ENCODE measurements at places on chromosomes 1 and 21.

DNA sequence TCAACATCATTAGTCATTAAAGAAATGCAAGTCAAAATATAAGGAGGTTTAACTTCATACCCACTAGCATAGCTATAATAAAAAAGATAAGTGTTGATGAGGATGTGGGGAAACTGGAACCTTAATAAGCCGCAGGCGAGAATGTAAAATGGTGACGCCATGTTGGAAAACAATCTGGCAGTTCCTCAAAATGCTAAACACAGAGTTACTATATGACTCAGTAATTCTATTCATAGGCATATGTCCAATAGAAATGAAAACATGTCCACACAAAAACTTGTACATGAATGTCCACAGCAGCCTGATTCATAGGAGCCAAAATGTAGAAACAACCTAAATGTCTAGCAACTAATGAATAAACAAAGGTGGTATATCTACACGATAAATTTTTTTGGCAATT is 23.2 kb downstream of the DDX59 start:
- DNase-seq: no peak

- no peak for DNase-seq
These were observed 128.1 kb downstream of the HHAT start for GRCh38 chr1:210456731-210457255.

DNA sequence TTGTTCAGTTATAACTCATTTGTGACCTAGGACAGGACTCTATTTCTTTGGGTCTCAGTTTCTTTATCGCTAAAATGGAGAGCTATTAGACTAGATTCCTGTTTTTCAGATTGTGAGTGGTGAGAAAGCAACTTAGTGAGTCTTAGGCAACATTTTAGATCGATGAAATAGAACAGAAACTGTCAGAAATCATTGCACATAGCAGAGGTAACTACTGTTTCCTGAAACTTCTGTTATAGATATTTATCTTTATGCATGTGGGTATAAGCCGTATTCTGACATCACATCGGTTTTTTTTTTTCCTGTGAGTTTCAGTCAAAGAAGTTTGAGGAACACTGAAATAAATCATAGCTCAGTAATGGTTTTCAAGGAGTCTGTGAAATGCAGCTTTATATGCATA is 42.1 kb upstream of the DNAJC6 start:
- no peak for DNase-seq

DNA sequence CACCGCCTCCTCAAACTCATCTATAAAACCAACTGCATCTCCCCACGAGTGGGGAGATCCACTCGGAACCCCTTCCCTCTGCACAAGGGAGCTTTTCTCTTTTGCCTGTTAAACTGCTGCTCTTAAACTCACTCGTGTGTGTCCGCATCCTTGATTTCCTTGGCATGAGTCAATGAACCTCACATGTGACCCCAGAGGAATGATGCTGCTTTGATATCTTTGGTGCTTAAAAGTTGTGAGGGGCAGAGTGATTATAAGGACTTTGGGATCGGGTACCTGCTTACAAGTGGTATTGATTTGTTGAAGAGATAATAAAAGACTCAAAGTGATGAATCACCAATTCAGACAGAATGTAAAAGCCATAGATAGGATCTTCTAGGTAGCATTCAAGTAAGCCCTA is 125.3 kb downstream of the GREM2 start:
- no peak for DNase-seq

GRCh38 chr1:231272880-231273279 is 31.9 kb downstream of the GNPAT start:
- DNase-seq: no peak

- DNase-seq: peak; percentile 49
These were observed 36.7 kb upstream of the FAM163A start for GRCh38 chr1:179706339-179706941.

GRCh38 chr1:117654493-117655219 is 48.8 kb downstream of the TENT5C start:
- DNase-seq: no peak

GRCh38 chr1:243831463-243831862 is 18.6 kb downstream of the AKT3 start:
- no peak for DNase-seq

DNA sequence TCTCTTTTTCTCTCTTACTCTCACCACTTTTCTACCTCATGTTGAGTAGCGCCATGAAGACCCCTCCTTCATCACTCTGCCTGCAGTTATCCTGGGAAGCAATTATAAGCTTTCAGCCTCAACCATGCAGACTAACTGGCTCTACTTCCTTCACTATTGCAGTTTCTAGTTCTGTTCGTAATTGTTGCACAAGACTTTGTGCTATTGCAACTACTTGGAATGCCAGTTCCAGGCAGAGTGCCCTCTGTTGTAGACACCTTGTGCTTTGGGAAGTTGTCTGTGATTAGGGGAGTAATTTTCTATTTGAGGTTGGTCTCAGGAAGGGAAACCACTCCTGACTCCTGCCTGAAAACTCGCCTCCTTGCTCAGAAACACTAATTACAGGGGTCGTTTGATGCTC is 19.4 kb downstream of the PGM1 start:
- no peak for DNase-seq

GRCh38 chr1:28099050-28099769 is 10.8 kb upstream of the EYA3 start:
- DNase-seq: no peak

DNA sequence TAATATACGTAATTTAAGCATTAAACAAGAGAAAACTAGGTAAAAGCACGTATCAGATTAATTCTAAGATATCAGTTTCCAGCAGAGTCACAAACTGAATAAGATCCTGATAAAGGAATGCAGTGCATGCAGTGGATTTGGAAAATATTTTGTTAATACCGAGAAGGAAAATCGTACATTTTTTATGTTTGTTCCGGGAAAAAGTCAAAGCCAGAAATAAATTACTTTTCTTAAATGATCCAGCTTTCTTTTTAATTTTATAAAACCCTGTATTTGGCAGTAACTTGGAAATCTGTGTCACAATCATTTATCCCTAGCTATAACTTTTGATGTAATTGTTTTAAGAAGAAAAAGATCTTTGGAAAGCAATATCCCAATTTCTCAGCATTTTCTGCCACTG is 955 bp downstream of the PALMD start:
- no peak for DNase-seq

DNA sequence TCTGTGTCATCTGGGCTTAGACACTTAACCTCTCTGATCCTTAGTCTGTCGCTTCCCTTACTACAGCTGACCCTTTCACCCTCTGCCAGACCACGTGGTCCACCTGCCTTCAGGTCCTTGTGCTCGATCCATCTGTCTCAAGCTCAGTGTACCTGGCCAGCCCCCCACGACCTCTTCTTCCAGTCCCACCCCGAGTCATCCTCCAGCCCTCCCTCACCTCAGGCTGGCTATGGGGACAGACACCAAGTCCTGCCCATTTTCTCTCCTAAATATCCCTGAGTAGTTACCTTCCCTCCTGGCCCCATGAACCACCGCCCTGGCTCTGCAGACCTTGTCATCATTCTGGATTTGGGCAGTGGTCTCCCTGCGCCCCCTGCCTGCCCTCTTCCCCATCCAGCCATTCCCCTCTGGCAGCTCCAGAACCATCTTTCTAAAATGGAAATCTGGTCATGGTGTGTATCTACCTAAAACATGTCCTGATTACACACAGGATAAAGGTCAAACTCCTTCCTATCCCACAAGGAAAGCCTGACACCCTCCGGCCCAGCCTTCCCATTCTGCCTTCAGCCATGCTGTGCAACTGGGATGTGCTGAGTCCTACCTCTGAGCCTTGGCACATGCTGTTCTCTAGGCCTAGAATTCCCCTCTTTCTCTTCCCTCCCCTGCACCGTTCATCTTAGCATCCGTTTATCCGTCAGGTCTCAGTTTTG is 107.6 kb downstream of the EPHB2 start:
- DNase-seq: no peak

DNA sequence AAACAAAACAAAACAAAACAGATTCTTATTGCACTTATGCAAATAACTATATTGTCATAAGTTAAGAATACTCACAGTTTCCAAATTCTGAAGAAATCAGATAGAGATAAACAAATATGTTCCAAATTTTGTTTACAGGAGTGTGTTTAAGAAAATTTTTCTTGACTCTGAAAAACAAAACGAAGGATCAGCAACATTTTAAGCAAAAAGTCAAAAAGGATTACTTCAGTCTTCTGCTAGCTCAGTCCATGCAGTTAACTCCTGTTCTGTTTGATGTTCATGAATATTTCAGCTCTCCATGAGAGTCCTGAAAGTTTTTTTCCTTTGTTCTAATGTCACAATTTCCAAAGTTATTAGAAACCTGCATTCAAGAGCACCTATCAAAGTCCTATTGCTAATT is 33.2 kb upstream of the KLF18 start:
- DNase-seq: no peak
